ENCODE measurements at places on chromosomes 6 and 20.

- no peak for DNase-seq
Measured at GRCh38 chr6:37920667-37921066, 101.1 kb downstream of the ZFAND3 start.

DNA sequence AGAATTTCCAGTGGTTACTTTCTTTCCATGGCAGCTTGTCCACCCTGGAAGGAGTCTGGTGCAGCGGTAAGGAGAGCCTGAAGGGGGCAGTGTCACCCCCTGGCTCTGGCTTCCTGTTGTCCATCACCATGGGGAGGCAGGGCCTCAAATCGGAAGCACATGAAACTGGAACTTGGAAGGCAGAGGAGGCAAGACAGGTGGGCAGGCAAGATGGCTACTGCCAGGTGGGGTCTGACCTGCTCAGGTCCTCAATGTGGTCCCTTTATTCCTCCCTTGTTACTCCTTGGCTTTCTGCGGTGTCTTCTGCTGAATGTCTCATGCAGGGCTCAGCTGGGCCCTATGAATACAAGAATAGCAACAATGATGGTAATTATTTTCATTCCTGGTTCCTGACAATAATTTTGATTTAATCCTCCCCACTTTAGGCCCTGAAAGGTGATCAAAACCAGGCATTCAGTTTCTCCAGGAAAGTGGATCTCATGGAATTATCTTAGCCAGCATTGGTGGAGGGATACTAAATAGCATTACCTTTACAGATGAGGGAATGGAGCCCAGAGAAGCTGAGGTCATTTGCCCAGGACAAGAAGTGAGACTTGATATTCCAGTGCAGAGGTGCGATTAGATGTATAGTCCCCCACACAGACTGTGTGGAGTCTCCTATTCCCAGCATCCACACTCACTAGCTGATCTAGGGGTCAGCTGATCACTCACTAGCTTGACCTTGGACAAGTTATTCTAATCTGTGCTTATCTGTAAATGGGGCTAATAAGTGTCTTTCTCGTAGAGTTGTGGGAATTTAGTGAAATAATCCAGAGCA, 17.6 kb upstream of the SNAI1 start:
- DNase-seq: no peak

GRCh38 chr6:134599079-134599478, 281.2 kb upstream of the SGK1 start:
- no peak for DNase-seq

- DNase-seq: no peak
Measured at GRCh38 chr6:130647246-130647645, 180.0 kb upstream of the SMLR1 start.

- DNase-seq: no peak
Measured at GRCh38 chr6:166228839-166229528, 61.3 kb upstream of the TBXT start.

DNA sequence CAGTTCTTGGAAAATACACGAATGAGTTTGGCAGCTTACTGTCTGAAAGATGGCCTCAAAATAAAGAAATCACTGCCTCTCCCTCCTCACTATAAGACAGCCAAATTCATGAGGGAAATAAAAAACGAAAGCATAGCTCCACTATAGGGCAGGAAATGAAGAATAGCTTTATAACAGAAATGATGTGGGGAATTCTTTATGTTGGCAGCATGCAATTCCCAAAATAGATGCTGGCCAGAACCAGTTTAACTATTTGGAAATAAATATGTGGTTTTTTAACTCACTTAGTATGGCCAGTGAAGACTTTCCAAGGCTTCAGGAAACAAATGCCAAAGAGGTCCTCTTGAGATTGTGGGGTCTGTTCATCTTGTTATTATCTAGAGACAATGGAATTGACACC, 100.5 kb downstream of the TBX18 start:
- DNase-seq: no peak

DNA sequence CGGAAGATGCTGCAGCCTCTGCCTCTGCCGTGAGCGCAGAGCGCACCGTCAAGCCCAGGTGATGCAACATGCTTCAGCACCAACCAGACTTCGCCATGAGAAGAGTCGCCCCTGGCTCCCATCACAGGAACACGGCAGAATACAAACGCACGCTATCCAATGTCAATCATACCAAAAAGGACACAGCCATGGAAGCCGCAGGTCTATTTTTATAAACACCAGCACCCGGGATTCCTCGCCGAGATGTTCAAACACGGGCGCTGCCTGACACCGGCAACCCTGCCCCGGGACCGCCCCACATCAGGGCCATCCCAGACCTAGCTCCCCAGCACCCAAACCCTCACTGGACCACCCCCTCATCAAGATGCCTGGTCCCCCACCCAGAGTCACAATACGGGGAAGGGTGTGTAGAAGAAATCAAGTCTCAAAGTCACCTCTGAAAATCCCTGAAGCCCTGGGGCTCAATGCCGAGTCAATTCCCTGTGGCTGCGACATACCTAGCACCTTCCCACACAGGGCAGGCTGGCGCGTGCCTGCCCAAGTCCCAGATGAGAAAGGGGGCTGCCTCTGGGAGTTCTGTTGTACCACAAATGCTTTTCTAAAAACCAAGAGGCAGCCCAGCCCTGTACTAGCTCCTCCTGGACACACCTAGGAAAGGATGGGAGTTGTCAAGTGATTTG, 17.9 kb downstream of the TAF4 start:
- DNase-seq: no peak

DNA sequence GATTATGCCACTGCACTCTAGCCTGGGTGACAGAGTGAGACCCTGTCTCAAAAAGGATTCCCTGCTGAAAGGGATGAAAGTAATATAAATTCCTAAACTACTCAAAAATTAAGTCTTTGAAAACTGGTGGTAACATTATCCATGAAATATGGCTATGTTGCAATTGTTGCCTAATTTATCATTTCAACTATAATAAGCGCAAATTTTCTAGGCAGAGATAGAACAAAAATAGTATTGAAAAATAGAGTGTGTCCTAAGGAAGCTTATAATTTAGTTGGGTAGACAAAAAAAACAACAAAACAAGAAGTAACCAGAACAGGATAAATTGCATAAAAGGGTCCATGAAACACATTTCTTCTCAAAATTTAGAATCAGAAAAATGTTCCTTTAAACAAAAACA, 68.0 kb downstream of the FKBP5 start:
- DNase-seq: no peak

GRCh38 chr20:6007529-6008103, 46.2 kb downstream of the LRRN4 start:
- DNase-seq: no peak

DNA sequence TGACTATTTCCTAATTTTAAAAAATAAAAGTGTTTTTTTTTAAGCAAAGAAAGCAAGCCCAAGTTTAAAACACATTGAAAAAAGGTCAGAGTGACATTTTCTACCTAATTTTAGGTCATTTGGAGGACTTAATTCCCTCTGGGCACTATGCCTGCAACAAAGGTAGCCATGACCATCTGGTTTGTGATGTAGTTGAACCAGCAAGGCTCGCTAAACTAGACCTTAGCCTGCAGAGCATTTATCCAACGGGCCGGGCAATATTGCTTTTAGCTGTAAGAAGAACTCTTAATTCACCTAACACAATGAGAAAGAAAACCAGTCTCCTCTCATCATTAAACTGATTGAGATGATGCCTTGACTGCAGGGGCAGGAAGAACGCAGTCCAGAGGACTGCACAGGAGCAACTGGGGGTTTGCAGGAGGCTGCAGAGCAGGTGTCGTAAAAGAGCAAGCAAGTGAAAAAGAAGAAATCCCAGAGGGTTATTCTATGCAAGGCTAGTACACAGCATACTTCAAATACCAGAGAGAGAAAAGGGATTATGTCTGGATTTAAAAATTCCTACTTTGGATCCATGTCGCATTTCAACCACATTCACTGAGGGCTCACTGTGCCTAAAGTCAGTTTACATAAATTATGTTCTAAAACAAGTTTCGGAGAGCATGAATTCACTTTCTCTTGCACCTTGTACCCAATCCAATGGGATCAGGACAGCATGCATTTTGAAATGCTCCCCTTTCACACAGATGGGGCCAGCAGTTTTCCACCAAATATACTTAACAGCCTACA, 12.8 kb downstream of the TRAF3IP2 start:
- DNase-seq: no peak

DNA sequence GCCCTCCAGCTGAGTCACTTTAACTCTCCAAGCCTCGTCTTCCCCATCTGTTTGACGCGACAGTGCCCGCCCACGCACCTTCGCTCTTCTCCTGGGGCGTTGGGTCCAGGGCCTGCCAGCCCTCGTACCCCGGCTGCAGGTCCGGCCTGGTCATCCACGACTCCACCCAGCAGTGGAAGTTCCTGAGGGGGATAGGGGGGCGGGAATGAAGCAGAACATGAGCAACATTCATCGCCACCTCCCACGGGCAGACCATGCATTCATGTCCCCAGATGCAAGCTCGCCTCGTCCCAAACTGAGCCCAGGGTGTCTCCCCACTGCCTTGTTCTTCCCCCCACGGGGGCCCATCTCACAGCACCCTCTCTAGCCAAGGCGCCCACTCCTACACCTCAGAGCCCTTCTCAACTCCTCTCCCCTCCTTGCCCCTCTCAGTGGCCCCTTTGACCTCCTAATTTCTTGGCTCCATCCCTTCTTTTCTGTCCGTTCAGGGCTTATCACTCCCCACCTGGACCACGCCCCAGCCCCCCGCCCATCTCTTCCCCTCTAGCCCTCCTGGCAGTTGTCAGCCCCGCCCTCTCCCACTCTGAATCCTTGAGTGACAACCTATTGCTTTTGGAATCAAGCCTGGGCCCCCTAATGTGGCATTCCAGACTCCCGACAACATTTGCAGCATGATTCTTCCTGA, 23.7 kb downstream of the TGM2 start:
- DNase-seq: no peak
